HFFc6 (cell line): ENCODE measurements at places on chromosomes 4 and X.

- no peak for DNase-seq
Observed at GRCh38 chr4:64407000-64407399, 2.2 kb downstream of the TECRL start.

DNA sequence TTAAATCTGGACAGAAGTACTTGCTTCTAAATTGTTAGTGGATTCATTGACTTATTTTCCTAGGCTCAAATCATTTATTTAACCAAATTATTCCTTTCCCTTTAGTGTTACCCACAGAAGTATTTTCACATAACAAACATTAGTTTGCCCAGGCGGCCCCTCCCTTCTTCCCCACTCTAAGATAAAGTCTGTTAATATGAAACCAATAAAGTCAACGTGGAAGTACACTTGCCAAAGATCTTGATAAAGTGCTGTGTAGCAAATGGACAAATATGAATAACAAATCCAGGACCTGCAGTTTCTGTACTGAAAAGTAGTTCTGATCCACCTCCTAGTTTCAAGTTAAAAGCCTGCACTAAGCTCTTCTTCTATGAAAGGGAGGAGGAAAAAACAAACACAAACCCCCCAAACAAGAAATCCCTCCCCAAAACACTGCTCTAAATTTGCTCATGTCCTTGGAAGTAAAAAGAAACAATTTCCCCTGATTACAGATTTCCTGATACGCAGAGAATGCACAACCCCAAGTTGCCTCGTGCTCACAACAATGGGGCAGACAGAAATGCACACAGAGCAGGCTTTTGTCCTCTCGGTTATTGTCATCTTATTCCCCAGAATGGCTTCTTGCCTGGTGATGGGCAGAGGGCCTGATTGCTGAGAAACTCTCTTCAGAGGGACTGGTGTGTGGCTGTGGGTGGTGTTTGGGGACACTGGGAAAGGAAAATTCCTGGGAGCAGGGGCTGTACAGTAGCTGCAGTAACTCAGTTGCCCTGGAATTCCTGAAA lies 23.2 kb downstream of the TMSB4X start:
- no peak for DNase-seq

DNA sequence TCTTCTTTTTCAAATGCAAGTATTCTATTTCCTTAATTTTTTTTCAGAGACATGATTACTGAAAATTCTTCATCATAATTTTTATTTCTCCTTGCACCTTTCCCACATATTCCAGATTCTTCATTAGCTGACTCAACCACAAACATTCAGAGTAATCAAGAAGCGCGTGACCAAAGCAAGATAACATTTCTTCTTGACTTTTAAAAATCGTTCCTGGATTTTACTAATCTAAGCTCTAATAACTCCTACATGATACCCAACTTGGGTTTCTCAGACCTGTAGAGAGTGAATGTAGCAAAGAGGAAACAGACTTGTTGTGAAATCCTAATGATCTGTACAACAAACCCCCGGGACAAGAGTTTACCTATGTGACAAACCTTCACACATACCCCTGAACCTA lies 615.0 kb downstream of the TMA16 start:
- no peak for DNase-seq

DNA sequence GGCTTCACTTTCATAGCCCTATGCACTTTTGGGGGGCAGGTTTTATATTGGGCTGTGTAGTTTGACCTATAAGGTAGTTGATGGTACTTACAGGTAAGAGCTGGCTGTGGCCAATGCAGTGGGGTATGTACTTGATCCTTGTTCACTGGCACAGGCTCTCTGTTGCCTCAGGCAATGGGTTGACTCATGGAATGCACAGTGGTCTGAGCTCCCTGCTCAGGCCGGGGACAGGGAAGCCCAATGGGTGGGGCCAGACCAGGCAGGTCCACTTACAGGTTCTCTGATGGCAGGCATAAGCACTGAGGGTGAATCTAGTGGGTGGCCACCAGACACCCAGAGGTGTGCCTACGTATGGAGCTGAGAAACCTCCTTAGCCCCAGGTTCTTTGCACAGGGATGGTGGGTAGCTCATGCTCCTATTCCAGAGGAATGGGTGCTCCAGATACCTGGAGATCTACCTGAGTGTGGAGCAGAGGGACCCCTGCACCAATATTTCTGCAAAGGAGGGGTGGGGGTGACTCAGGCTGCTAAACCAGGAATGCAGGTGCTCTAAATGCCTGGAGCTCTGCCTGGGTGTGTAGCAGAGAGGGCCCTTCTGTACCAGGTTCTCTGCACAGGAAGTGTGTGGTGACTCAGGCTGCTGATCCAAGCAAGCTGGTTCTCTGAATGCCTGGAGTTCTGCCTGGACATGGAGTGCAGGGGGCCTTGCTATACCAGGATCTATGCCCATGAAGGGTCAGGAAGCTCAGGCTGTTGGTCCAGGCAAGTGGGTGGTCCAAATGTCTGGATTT lies 52.3 kb downstream of the IL1RAPL2 start:
- DNase-seq: no peak
